ENCODE measurements at places on chromosomes 7 and 10.

DNA sequence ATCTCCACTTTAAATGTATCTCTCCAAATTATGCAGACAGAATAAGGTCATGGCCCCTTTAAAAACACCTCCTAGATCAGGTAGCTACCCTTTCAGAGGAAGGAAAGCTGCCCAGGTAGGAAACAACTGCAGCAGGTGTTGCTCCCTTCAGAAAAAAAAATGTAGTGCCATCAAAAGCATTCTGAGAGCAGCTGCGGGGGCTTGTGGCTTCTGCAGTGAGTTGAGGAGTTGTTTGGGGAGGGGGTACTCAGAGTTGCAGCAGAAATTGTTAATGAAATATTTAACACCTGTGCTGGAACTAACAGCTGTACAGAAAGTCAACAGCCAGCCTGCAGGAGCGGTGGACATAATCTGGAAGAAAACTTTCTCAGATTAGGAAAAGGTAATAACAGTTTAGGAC is 24.0 kb downstream of the CDHR3 start:
- no peak for DNase-seq

- no peak for DNase-seq
Observed at GRCh38 chr10:75070476-75070875, 41.0 kb upstream of the SAMD8 start.

GRCh38 chr7:87216701-87217508 is 2.6 kb downstream of the TMEM243 start:
- peak; percentile 47 for DNase-seq

- no peak for DNase-seq
Observed at GRCh38 chr7:117871401-117871777, 1.9 kb downstream of the CTTNBP2 start.

GRCh38 chr7:105215821-105216220 is 172.9 kb downstream of the SRPK2 start:
- no peak for DNase-seq

DNA sequence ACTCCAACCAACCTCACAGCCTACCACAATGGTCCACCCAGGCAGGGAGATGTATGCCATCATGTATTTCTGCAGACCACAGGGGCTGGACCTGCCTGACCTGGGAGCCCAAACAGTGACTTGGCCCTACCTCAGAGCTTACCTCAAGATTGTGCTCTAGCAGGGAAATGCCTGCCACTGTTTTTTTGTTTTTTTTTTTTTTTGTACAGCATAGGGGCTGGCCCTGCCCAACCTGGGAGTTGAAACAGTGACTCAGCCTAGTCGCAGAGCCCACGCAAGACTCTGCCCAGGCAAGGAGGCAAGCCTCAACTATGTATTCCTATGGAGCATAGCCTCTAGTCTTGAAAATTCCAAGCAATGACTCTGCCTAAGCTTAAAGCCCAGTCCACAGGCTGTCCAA is 39.3 kb upstream of the CDK6 start:
- DNase-seq = peak; percentile 23

- DNase-seq = no peak
Observed at GRCh38 chr10:126263006-126263676, 125.1 kb downstream of the ADAM12 start.

- no peak for DNase-seq
Observed at GRCh38 chr10:100816671-100817070, 71.3 kb downstream of the PAX2 start.

- DNase-seq = no peak
Observed at GRCh38 chr10:35605191-35605590, at the start of gene GJD4. GJD4 (plus strand) TSS chr10:35605341; CDS start chr10:35605568, 227 bp downstream.

- DNase-seq = no peak
Observed at GRCh38 chr10:132040046-132040445, 25.7 kb upstream of the JAKMIP3 start.

DNA sequence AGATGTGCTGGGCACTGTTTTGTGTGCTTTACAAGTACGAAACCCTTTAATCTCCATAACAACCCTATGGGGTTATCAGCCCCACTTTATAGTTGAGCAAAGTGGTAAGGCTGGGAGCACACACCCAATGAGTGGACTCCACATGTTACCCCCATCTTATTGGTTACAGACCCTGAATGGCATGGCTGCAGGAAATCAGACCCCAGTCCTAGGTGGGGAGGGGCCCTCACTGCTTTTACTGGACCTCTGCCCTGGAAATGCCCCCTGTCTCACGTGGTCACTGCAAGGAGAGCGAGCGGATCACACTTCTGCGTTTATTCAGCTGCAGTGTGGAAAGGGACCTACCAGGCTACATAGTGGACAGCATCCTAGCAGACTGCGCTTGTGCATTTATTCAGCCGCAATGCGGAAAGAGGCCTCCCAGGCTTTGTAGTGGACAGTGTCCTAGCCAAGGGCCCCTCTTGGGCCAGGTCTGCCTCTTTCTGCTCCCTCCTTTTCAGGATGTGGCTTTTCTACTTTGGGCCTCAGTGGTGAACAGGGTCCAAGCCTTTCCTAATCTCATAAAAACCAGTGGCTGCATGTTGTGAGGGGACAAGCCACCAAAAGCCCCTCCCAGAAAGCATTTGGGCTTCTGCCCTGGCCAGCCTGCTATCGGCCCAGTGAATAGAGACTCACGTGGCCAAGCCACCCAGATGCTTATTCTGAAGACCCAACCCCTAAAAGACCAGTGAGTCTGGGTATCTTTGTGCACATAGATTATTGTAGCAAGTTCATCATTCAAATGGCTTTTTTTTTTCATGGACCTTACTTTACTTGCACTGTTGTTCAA is 405.7 kb upstream of the RNF32 start:
- DNase-seq = no peak

GRCh38 chr10:101067356-101068083 is 5.7 kb downstream of the KAZALD1 start:
- peak; percentile 81 for DNase-seq

Measured in activated naive CD4-positive, alpha-beta T cell treated with Interleukin-2 at 50 U/mL for 16 hours (primary cell).